G401 (cell line): ENCODE measurements at places on chromosomes 4 and X. TPM values are rescaled to one million over a fixed set of nuclear protein-coding genes. Genes with fewer than 3 reads are reported as not detected.

The CT47B1 gene
- not detected in 2 replicates for total RNA-seq

DNA sequence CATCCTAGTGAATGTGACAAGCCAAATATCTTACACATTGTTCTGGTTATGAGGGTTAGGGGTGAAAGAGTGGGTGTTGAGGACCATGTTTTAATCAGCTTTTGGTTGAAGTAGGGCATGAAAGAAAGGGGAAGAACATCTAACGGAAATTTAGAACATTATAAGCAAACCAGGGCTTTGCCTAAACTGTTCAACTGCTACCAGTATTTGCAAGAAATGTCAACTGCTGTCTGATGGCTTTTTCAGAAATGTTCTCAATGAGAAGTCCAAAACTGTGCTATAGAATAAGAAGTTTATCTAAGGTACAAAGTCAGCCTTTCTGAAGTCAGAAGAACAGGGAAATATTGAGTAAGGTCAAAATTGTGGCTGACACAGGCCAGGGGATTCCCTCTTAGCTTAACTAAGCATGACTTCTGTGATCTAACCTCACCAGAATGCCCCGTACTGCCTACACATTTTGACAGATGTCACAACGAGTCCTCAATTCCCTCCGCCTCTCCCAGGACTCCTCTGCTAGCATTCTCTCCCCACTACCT lies 67.1 kb downstream of the DTHD1 start:
- no peak for DNase-seq

DNA sequence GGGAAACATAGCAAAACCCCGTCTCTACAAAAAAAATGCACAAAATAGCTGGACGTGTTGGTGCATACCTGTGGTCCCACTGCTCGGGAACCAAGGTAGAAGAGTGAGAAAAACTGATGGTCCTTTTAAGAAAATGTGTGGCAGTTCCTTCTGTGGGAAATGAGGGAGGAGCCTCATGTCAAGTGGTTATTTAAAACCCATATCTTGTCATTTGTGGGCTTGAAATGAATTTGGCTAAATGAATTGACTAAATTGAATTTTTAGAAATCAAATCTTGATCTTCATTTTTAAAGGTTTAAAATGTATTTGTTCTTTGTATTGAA lies 16.2 kb upstream of the LAMP2 start:
- no peak for DNase-seq

GRCh38 chr4:113639326-113639725 lies 122.2 kb downstream of the CAMK2D start:
- no peak for DNase-seq

- peak; percentile 50 for DNase-seq
Observed at GRCh38 chrX:15849555-15849954, 5.1 kb downstream of the AP1S2 start.

GRCh38 chr4:56656346-56656643 lies 24.8 kb downstream of the HOPX start:
- no peak for DNase-seq

GRCh38 chr4:102616636-102617035 lies 115.5 kb downstream of the NFKB1 start:
- DNase-seq, result no peak
